Activated CD4-positive, alpha-beta T cell treated with anti-CD3 and anti-CD28 coated beads, Interleukin-2, amount 10 ng/mL, durations not matched to agents 7 days and 5 days (primary cell): ENCODE measurements at places on chromosomes 3 and 15. TPM values are rescaled to one million over a fixed set of nuclear protein-coding genes. Genes with fewer than 3 reads are reported as not detected.

GRCh38 chr3:45210308-45211041 lies 15.6 kb downstream of the TMEM158 start:
- peak; percentile 85 for DNase-seq
- H3K4me3 ChIP-seq: no peak overlapping the region
- H3K27me3 ChIP-seq: peaks cover 29% of the 10 kb centered on the region
- H3K4me1 ChIP-seq: peaks cover 44% of the 10 kb centered on the region
- no peak overlapping the region for H3K27ac ChIP-seq
- peaks cover 2% of the 10 kb centered on the region for H3K36me3 ChIP-seq

- no peaks in the 10 kb centered on the region for H3K36me3 ChIP-seq
- H3K4me1 ChIP-seq: no peaks in the 10 kb centered on the region
- H3K4me3 ChIP-seq: no peak overlapping the region
- H3K27me3 ChIP-seq: no peaks in the 10 kb centered on the region
- no peak overlapping the region for H3K27ac ChIP-seq
- DNase-seq: no peak
These were observed 61.0 kb downstream of the SEMA6D start for GRCh38 chr15:47778263-47778770.

DNA sequence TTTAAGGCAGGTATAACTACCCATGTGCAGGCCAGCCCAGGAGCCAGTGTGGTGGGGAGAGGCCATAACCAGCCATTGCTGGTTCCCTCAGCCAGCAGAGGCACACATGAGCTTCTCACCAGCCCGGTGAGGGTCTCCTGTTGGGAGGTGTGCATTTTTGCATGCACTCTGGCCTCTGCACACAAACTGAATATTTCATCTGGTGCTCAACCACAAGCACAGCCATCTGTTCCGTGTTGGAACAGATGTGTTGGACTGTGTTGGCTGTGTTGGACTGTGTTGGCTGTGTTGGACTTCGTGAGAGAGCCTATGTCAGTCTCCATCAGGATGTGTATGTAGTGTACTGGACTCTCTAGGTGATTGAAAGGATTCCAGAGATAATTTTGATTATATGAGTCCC lies 67.2 kb downstream of the RPL39L start:
- H3K36me3 ChIP-seq: peaks cover 76% of the 10 kb centered on the region
- H3K4me1 ChIP-seq: peaks cover 16% of the 10 kb centered on the region
- H3K4me3 ChIP-seq: no peak overlapping the region
- no peak overlapping the region for H3K27ac ChIP-seq

- peaks cover 20% of the 10 kb centered on the region for H3K4me1 ChIP-seq
- DNase-seq: peak; percentile 41
- peaks cover 6% of the 10 kb centered on the region for H3K27me3 ChIP-seq
- H3K36me3 ChIP-seq: no peaks in the 10 kb centered on the region
- no peak overlapping the region for H3K27ac ChIP-seq
These were observed 11.5 kb upstream of the SHF start for GRCh38 chr15:45199136-45199810.

- H3K36me3 ChIP-seq: no peaks in the 10 kb centered on the region
- DNase-seq: no peak
These were observed 45.4 kb upstream of the RAD18 start for GRCh38 chr3:9008550-9009255.

- DNase-seq: peak; percentile 60
- H3K27me3 ChIP-seq: no peaks in the 10 kb centered on the region
- H3K27ac ChIP-seq: no peak overlapping the region
- peaks cover 20% of the 10 kb centered on the region for H3K36me3 ChIP-seq
- H3K4me3 ChIP-seq: no peak overlapping the region
These were observed 19.9 kb downstream of the SPICE1 start for GRCh38 chr3:113495035-113495434.

DNA sequence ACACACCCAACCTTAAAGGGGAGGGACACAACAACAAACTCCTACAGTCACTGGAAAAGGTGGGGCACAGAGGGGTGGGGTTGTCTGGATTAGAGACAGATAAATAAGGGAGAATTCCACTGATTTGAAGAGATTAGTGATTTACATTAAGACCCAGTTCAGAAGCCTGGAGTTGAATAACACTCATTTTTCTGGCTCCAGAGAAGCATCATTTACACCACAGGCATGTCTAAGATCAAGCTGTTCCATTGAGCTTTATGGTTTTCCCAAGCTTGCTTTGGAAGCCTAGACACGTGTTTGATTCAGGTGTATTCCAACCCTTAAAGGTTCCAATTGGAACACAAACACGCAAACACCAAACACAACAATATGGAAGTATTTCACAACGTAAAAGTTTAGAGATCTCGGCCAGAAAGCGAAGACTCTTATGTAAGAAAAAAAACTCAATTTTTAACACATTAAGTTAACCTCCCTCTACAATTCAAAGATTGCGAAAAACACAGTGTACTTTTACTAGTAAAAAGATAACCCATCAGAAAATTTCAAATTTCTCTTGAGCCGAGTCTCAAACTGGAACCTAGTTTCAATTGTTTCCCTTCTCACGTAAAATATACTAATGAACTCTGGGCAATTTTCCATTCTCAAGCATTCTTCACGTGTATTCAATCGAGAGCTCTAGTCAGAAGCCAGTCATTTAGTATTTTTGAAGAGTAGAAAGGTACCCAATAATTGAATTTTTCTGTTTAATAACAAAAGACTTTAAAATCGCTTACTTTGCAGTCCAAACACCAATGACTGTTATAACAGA lies 2.1 kb downstream of the TRA2B start:
- DNase-seq: no peak
- peaks cover 4% of the 10 kb centered on the region for H3K27me3 ChIP-seq
- H3K4me1 ChIP-seq: peaks cover 47% of the 10 kb centered on the region

- no peaks in the 10 kb centered on the region for H3K4me1 ChIP-seq
- no peaks in the 10 kb centered on the region for H3K36me3 ChIP-seq
- H3K4me3 ChIP-seq: no peak overlapping the region
- no peak for DNase-seq
These were observed 62.7 kb downstream of the CPNE4 start for GRCh38 chr3:131972091-131972490.

DNA sequence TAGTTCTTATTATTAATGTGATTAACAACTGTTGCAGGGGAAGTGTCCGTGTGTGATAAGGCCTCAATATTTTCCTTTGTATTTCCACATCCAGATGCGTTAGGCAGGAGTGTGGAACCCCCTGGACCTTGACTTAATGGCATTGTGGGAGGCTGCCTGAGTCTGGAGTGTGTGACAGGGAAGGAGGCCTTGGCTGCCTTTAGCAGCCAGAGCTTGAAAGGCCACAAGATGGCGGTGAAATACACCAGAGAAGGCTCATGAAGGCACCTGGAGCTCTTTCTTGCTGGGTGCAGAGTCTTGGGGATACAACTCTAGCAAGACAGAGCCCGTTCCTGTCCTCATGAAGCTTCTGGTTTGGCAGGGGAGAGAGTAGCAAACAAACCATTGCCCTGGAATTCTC lies 36.9 kb downstream of the POLR2M start:
- H3K27ac ChIP-seq: no peak overlapping the region
- peaks cover 3% of the 10 kb centered on the region for H3K27me3 ChIP-seq
- peaks cover 7% of the 10 kb centered on the region for H3K4me1 ChIP-seq

DNA sequence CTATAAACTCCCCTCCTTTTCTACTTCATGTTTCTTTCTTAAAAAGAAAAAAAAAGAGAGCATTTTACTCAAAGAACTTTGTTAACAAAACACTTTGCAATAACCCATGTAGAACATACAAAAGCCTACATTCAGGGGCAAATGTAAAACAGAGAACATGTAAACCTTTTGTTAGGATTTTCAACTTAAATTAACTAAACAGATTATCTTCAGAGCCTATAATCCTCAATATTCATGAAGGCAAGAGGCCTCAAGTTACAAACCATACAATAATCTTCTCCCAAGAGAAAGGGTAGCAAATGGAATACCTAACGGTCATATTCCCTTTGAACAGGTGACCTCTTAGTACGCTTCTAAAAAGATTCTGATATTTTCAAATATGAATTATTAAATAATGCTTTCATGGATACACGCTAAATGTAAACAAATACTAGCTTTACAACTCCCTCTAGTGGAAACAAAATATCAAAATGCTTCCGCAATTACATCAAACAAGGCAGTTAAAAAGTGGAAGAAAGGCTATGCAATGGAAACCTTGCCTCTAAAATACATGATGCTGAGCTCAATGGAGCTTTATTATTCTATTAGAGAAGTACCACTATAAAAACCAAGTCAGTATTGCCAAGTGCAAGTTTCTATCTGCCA lies 9.9 kb downstream of the CEP152 start:
- no peak overlapping the region for H3K27ac ChIP-seq
- DNase-seq: no peak
- peaks cover 62% of the 10 kb centered on the region for H3K4me1 ChIP-seq
- H3K36me3 ChIP-seq: peaks cover 61% of the 10 kb centered on the region
- no peak overlapping the region for H3K4me3 ChIP-seq

DNA sequence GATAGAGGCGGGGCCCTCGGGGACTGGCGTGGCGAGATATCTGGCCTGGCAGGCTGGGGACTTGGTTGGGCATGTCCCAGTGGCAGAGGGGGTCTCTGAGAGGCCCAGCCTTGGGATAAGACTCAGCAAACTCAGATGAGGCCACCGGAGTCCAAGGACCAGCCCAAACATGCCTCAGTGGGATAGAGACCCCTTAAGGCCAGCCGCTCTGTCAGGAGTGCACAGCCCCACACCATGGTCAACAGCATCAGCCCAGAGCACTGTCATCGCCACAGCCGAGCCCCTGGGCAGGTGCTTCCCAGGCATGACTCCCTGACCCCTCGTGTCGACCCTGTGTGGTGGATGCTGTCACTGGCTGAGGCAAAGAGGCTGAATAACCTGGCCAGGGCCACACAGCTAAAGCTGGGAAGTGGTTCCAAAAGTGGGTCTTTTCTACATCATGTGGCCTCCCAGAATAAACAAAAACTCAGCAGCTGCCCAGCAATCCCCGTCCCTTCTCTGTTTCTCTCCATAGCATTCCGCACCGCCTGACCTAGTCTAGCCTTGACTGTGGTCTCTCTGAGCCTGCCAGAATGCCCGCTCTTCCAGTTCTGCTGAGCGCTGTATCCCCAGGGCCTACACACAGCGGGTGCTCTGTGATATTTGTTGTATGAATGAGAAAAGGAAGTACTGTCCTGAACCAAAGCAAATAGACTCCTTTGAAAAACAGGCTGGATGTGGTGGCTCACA lies 15.1 kb downstream of the CTSH start:
- H3K4me3 ChIP-seq: no peak overlapping the region
- peaks cover 3% of the 10 kb centered on the region for H3K36me3 ChIP-seq
- H3K27ac ChIP-seq: no peak overlapping the region
- no peaks in the 10 kb centered on the region for H3K27me3 ChIP-seq
- no peak for DNase-seq

DNA sequence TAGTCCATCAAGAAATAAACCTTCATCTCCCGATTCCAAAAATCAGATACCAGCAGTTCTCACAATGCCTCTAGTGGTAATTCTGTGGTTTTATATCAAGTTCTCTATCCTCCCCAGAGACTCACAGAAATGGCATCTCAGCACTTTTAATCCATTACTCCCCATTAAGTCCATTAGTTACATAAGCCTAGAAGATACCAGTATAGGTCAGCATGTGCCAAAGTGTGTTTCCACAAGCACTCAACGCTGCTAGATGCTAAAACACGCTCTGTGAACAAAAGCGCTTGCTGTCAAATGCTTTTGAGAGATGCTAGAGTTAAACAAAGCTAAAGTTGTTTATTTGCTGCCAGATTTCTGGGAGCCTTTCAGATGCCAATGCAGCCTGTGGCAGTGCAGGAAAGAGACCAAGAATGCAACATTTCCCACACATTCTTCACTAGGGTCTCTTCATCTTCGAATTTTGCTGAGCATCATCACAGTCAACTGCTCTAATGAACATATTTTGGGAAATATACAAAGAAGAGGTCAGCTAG lies 918.8 kb upstream of the CFAP20DC start:
- no peaks in the 10 kb centered on the region for H3K27me3 ChIP-seq
- H3K4me1 ChIP-seq: peaks cover 1% of the 10 kb centered on the region
- no peak for DNase-seq
- peaks cover 49% of the 10 kb centered on the region for H3K36me3 ChIP-seq
- no peak overlapping the region for H3K27ac ChIP-seq

- no peak for DNase-seq
- no peak overlapping the region for H3K27ac ChIP-seq
- H3K27me3 ChIP-seq: no peaks in the 10 kb centered on the region
- no peak overlapping the region for H3K4me3 ChIP-seq
These were observed 404.9 kb downstream of the SQOR start for GRCh38 chr15:46039703-46040102.

DNA sequence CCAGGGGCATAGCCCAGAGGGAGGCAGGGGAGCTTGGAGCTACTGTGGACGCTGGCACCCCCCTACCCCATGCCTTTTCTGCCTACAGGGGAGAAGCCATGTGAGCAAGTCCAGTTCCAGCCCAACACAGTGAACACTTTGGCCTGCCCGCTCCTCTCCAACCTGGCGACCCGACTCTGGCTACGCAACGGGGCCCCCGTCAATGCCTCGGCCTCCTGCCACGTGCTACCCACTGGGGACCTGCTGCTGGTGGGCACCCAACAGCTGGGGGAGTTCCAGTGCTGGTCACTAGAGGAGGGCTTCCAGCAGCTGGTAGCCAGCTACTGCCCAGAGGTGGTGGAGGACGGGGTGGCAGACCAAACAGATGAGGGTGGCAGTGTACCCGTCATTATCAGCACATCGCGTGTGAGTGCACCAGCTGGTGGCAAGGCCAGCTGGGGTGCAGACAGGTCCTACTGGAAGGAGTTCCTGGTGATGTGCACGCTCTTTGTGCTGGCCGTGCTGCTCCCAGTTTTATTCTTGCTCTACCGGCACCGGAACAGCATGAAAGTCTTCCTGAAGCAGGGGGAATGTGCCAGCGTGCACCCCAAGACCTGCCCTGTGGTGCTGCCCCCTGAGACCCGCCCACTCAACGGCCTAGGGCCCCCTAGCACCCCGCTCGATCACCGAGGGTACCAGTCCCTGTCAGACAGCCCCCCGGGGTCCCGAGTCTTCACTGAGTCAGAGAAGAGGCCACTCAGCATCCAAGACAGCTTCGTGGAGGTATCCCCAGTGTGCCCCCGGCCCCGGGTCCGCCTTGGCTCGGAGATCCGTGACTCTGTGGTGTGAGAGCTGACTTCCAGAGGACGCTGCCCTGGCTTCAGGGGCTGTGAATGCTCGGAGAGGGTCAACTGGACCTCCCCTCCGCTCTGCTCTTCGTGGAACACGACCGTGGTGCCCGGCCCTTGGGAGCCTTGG lies 5.6 kb downstream of the CIB1 start:
- H3K4me1 ChIP-seq: peaks cover 41% of the 10 kb centered on the region
- DNase-seq: no peak
- H3K4me3 ChIP-seq: no peak overlapping the region
- no peak overlapping the region for H3K27ac ChIP-seq

ATP8B4 gene
- total RNA-seq: 6.8 TPM

ISY1 gene
- 60.9 TPM for total RNA-seq

CD80 gene
- total RNA-seq: 7.2 TPM

MST1R gene
- 4.1 TPM for total RNA-seq

WDR49 gene
- 0.47 TPM for total RNA-seq

SEMA3F gene
- total RNA-seq: not detected

ANKRD34C gene
- total RNA-seq: not detected

CCNB2 gene
- 107 TPM for total RNA-seq

FAH gene
- total RNA-seq: 19.7 TPM

ZBTB20 gene
- 11.0 TPM for total RNA-seq

RHCG gene
- not detected for total RNA-seq

GOLGA8G gene
- total RNA-seq: not detected

CEMIP gene
- total RNA-seq: not detected
